ENCODE measurements at places on chromosomes 3 and 15. TPM values are rescaled to one million over a fixed set of nuclear protein-coding genes. Genes with fewer than 3 reads are reported as not detected.
A peak's percentile ranks its signal among the peaks of the same experiment; 100 is the strongest.

- no peaks in the 10 kb centered on the region for H3K27me3 ChIP-seq
- H3K4me3 ChIP-seq, result no peak overlapping the region
Measured at GRCh38 chr3:159149131-159149530, 347.3 kb downstream of the MFSD1 start.

- no peak for DNase-seq
- H3K4me1 ChIP-seq, result peaks cover 2% of the 10 kb centered on the region
- no peaks in the 10 kb centered on the region for H3K36me3 ChIP-seq
- no peak overlapping the region for H3K4me3 ChIP-seq
Measured at GRCh38 chr15:89910891-89911626, 1.7 kb downstream of the ARPIN start.

DNA sequence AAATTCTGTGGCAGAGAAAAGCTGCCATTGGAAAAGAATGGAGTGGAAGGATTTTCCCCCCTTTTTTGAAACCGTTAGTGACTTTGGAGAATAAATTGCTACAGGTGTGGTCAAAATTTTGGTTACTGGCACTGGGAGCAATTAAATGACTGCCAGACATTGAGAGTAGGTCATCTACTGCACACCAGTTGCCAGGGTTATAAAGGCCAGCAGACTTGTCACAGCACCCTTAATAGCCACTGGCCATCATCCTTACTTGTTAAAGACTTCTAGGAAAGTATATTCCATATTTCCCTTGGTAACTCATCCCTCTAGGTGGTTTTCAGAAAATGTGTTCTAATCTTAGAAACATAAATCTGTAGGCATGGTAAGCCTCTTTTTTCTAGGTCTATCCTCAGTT is 8.0 kb downstream of the PIK3CA start:
- no peak overlapping the region for H3K27ac ChIP-seq
- no peak overlapping the region for H3K4me3 ChIP-seq
- no peaks in the 10 kb centered on the region for H3K27me3 ChIP-seq
- peaks cover 17% of the 10 kb centered on the region for H3K4me1 ChIP-seq

DNA sequence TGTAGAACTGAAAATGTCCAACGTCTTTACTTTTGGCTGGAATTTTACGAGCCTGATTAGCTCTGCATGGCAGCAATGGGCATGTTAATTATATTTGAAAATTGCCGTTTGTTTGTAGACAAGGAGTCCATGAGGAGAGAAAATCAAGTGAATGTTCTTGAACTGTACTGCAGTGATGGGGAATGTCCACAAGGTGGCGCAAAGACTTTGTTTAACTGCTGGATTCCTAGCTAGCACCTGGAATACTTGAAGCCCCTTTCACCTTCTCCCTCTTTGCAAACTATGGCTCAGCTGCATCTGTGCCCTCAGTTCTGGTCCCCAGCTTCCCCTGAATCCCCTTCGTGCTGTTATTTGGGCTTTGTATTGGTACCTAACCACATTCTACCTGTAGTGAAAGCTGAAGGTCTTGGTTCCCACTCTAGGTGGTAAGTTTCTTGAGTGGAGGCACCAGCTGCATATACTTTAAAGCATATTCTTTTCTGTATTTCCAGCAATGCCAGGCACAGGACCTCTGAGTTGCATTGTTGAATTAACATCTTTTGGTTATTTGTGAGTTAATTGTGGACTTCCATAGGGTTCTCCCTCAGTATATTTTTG is 25.3 kb downstream of the EXOG start:
- H3K4me1 ChIP-seq, result peaks cover 25% of the 10 kb centered on the region
- peaks cover 31% of the 10 kb centered on the region for H3K36me3 ChIP-seq
- DNase-seq, result peak; percentile 87
- H3K4me3 ChIP-seq, result no peak overlapping the region
- H3K27me3 ChIP-seq, result no peaks in the 10 kb centered on the region

DNA sequence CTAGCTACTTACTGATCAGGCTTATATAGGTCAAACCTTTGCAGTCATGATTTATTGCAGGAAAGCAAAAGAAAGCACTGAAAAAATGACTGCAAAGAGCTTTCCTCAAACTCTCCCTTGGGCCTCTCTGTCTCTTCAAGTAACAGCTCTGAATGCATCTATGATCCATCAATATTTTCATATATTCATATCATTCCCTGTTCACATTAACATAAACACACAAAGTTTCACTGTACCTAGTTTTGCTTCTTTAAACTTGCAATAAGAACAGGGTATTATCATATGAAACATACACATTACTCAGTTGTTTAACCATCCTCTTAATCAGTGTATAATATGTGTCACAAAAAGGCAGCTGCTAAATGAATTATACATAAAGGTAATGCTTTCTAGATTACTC is 107.9 kb upstream of the ARL6 start:
- DNase-seq, result no peak
- no peaks in the 10 kb centered on the region for H3K4me1 ChIP-seq
- no peaks in the 10 kb centered on the region for H3K36me3 ChIP-seq

DNA sequence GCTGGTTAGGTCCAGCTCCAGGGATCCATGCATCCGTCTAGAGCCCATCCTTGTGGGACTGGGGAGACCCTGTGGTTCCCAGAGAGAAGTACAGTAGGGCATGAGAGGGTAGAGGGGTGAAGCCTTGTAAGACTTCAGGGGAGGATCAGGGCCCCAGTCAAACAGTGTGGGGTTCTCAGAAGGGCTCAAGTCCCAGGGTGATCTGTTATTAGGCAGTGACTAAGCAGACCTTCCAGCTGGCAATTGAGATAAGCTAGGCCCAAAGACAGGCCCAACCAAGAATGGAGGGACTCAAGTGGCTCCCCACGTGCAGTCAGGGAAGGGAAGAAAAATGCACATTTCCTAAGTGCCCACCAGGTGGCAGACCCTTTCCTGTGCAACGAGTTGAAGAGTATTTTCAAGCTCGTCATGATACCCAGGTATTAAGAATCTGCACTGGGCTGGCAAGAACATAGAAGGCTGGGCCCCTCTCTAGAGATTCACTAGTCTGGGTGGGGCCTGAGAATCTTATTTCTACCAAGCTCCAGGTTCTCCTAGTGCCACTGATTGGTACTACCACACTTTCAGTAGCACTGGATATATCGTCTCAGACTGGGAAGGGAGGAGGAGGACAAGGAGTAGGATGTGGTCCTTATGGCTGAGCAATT is 240.8 kb downstream of the NR1D2 start:
- peaks cover 4% of the 10 kb centered on the region for H3K27me3 ChIP-seq
- H3K36me3 ChIP-seq, result no peaks in the 10 kb centered on the region
- H3K4me1 ChIP-seq, result no peaks in the 10 kb centered on the region
- H3K4me3 ChIP-seq, result no peak overlapping the region
- peak; percentile 59 for DNase-seq

SPTSSB gene
- total RNA-seq, result not detected

DNA sequence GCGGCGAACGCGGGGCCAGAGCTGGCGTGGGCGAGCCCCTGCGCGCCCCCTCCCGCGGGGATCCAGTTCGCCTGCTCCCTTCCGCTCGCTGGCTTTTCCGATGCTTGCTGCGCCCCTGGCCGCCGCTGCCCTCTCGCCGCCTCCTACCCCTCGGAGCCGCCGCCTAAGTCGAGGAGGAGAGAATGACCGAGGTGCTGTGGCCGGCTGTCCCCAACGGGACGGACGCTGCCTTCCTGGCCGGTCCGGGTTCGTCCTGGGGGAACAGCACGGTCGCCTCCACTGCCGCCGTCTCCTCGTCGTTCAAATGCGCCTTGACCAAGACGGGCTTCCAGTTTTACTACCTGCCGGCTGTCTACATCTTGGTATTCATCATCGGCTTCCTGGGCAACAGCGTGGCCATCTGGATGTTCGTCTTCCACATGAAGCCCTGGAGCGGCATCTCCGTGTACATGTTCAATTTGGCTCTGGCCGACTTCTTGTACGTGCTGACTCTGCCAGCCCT is 721 bp downstream of the P2RY1 start:
- peak overlapping the region; percentile 88 for H3K4me3 ChIP-seq
- peak overlapping the region; percentile 2 for H3K27ac ChIP-seq
- peaks cover 12% of the 10 kb centered on the region for H3K4me1 ChIP-seq
- DNase-seq, result peak; percentile 58
- H3K36me3 ChIP-seq, result no peaks in the 10 kb centered on the region

DNA sequence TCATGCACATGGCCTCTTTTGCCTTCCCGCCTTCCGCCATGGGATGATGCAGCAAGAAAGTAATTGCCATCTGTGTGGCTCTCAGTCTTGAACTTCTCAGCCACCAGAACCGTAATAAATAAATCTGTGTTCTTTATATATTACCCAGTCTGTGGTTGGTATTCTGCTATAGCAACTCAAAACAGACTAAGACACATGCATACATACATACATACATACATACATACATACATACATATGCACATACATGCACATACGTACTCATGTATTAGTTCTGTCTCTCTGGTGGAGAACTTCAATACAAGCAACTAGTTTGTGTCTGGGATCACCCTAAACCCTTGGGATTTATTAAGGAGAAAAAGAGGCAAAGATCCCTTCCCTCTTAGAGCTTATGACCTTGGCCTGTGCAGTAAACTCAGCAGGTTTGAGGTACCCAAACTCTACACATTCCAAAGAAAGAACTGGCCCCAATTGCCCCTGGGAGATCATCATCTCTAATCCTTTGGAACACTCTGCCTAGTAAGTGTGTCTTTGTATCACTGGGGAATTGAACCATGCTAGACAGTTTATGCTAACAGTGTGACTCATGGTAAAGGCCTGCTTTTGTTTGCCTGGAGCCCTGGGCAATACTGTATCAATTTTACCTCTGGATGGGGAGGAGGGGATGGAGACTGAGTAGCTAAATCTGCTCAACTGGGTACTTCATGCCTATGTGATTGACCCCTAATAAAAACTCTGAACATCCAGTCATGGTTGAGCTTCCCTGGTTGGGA is 115.6 kb upstream of the LMCD1 start:
- H3K4me1 ChIP-seq, result no peaks in the 10 kb centered on the region
- H3K4me3 ChIP-seq, result no peak overlapping the region
- no peaks in the 10 kb centered on the region for H3K36me3 ChIP-seq

DNA sequence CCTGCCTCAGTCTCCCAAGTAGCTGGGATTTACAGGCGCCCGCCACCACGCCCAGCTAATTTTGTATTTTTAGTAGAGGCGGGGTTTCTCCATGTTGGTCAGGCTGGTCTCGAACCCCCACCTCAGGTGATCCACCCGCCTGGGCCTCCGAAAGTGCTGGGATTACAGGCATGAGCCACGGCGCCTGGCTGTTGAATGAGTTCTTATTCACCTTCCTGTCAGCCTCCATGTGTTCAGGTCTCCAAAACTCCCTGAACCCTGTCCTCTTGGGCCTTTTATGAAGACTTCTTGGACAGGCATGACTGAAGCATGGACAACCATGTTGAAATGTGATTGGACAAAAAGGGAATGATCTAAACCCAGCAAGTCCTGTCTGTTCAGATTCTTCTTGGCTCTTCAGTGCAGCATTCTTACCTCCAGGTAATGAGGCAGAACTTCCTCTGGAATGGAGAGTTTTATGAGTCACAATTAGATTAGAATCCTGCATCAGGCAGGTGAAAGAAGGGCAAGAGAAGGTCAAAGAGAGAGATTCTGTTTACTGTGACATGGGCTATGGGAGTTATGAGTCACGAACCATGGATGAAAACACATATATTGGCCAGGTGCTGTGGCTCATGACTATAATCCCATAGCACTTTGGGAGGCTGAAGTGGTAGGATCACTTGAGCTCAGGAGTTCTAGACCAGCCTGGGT is 23.1 kb upstream of the EIF4A2 start:
- peaks cover 3% of the 10 kb centered on the region for H3K27me3 ChIP-seq
- H3K36me3 ChIP-seq, result no peaks in the 10 kb centered on the region
- DNase-seq, result no peak
- no peak overlapping the region for H3K4me3 ChIP-seq
- peaks cover 3% of the 10 kb centered on the region for H3K4me1 ChIP-seq

GRCh38 chr3:155131104-155131503 is 51.0 kb downstream of the MME start:
- no peaks in the 10 kb centered on the region for H3K36me3 ChIP-seq
- H3K27ac ChIP-seq, result no peak overlapping the region
- H3K27me3 ChIP-seq, result no peaks in the 10 kb centered on the region
- no peak overlapping the region for H3K4me3 ChIP-seq

GRCh38 chr3:182028081-182028480 is 316.4 kb downstream of the SOX2 start:
- DNase-seq, result no peak
- H3K4me1 ChIP-seq, result no peaks in the 10 kb centered on the region
- H3K4me3 ChIP-seq, result no peak overlapping the region
- H3K27me3 ChIP-seq, result no peaks in the 10 kb centered on the region

DNA sequence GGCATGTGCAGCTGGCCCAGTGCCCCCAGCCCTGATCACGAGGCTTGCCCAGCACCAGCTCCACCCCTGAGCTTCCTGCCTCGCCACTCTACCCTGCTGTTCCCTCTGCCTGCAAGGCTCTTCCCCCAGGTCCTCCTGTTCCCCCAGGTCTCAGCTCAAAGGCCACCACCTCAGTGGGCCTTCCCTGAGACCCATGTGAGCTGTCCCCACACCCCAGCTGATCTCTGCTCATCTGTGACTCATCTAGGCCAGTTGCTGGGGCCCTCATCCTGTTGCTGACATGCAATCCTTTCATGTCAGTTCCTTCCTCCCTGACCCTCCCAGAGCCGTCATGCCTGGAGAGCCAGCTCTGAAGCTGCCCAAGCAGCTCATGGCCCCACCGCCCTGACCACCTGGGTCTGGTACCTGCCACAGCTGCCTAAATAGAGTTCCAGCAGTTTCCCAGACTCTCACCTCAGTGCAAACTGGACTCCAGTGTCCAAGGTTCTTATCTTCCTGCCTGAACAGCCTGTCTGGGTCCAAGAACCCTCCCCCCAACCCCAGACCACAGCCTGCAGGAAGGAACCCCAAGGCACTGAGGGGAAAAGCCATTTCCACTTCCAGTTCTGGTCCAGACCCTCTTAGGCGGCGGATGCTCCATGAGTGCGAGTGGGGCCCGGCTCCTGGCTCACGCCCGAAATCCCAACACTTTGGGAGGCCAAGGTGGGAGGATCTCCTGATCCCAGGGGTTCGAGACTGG is 116.6 kb upstream of the IQSEC1 start:
- H3K27me3 ChIP-seq, result peaks cover 5% of the 10 kb centered on the region
- peaks cover 2% of the 10 kb centered on the region for H3K36me3 ChIP-seq

- peak overlapping the region; percentile 84 for H3K27ac ChIP-seq
- no peaks in the 10 kb centered on the region for H3K27me3 ChIP-seq
- peaks cover 19% of the 10 kb centered on the region for H3K4me1 ChIP-seq
- H3K4me3 ChIP-seq, result no peak overlapping the region
Measured at GRCh38 chr15:58447271-58448010, 15.7 kb downstream of the LIPC start.

CNTN4 gene
- total RNA-seq, result not detected

- peaks cover 31% of the 10 kb centered on the region for H3K4me1 ChIP-seq
- H3K27me3 ChIP-seq, result no peaks in the 10 kb centered on the region
- no peak for DNase-seq
- H3K36me3 ChIP-seq, result peaks cover 45% of the 10 kb centered on the region
- H3K4me3 ChIP-seq, result no peak overlapping the region
Measured at GRCh38 chr3:179046497-179047353, 24.9 kb downstream of the ZMAT3 start.

DNA sequence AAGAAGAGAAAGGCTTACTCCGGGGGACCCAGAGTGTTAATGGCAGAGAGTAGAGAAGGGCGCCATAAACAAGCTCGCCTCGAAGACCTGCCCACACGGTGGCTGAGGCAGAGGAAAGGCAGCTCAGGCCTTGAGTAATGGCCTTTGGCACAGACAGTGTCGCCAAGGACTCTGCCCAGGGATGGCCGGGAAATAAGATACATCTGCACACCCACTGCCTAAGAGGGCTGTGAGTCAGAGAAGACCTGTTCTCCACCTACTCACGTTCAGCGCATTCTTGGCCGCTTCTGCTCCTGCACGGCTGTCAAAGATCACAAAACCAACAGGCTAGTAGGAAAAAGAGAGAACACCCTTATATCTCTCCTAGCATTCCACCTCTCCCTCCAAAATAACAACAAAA is 26.2 kb downstream of the RBPMS2 start:
- peaks cover 2% of the 10 kb centered on the region for H3K4me1 ChIP-seq
- no peak overlapping the region for H3K27ac ChIP-seq
- no peak overlapping the region for H3K4me3 ChIP-seq
- no peaks in the 10 kb centered on the region for H3K36me3 ChIP-seq
- H3K27me3 ChIP-seq, result peaks cover 26% of the 10 kb centered on the region
- DNase-seq, result no peak
